ENCODE measurements at places on chromosomes 13 and 19. TPM values are rescaled to one million over a fixed set of nuclear protein-coding genes. Genes with fewer than 3 reads are reported as not detected.

SRRM5 gene
- 0.23 TPM for total RNA-seq

- DNase-seq: no peak
Measured at GRCh38 chr19:32543115-32543900, 37.7 kb upstream of the PDCD5 start.

DNA sequence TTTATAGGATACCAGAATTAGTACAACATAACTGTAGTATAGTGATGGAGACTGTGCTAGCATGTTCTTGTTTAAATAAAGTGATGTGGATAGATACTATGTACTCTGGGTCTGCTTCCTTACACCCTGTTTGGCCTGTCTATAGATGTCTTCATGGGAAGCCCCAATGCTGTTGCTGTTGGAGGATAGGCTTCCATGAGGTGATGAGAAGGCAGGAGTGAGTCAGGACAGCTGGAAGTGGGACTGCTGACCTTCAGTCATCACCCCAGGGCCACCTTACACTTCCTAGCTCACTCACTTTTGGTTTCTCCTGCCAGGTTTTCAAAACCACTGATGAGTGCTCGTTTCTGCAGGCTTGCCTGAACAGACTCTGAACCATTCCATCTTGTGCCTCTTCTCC lies 4.2 kb downstream of the KCTD4 start:
- no peak for DNase-seq

PGLYRP2 gene
- not detected for total RNA-seq

ESD gene
- 25.9 TPM for total RNA-seq

ZNF235 gene
- total RNA-seq: 2.2 TPM

- no peak for DNase-seq
Measured at GRCh38 chr13:97932647-97933046, 20.8 kb upstream of the IPO5 start.

- no peak for DNase-seq
Measured at GRCh38 chr19:51227966-51228365, 3.1 kb downstream of the CD33 start.

- DNase-seq: no peak
Measured at GRCh38 chr13:104875038-104875754, 1660.3 kb downstream of the EFNB2 start.

GRCh38 chr13:44903574-44903985 lies 85.7 kb downstream of the NUFIP1 start:
- no peak for DNase-seq

GRCh38 chr13:29903996-29904395 lies 53.6 kb upstream of the UBL3 start:
- DNase-seq: no peak

DNA sequence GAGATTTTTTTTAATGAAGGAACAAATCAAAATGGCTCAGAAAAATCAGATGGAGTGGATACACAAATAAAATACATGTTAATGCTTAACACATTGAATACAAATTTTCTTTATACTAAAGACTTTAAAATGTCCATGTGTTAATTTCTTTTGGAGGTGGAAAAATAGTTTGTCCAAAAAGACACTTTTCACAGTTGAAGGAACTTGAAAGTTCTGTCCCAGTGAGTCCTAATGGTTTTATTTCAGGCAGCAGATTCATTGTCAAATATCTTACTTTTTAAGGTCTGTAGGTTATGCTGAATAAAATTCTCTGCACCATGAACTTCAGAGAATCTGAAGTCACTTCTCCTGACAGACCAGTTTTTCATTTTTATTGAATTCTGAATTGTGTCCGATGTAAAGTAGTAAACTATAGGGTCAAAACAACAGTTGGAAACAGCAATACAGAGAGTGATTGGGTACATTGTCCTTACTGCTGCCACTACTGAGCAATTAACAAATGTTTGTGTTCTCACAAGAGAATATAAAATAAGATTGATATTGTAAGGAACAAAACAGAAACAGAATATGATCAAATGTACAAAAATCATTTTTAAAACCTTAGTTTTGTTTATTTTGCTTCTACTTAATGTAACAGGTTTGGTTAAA lies 1.6 kb downstream of the LPAR6 start:
- no peak for DNase-seq

GRCh38 chr19:49793561-49793840 lies 19.6 kb downstream of the FUZ start:
- no peak for DNase-seq

Measured in pancreas (tissue), 10 donors.